H1 (cell line): ENCODE measurements at places on chromosomes 6 and 20.

GRCh38 chr20:62553136-62553837 lies 77.5 kb upstream of the GATA5 start:
- no peak for DNase-seq

GRCh38 chr6:11270030-11271027 lies 37.9 kb upstream of the NEDD9 start:
- DNase-seq: no peak

- DNase-seq: no peak
Measured at GRCh38 chr6:23244300-23244699, 674.9 kb downstream of the HDGFL1 start.

GRCh38 chr6:63764318-63764916 lies 128.8 kb downstream of the PHF3 start:
- no peak for DNase-seq

GRCh38 chr6:163308629-163309440 lies 105.7 kb upstream of the QKI start:
- DNase-seq: no peak

- DNase-seq: no peak
Measured at GRCh38 chr6:21511891-21512550, 81.5 kb upstream of the SOX4 start.

DNA sequence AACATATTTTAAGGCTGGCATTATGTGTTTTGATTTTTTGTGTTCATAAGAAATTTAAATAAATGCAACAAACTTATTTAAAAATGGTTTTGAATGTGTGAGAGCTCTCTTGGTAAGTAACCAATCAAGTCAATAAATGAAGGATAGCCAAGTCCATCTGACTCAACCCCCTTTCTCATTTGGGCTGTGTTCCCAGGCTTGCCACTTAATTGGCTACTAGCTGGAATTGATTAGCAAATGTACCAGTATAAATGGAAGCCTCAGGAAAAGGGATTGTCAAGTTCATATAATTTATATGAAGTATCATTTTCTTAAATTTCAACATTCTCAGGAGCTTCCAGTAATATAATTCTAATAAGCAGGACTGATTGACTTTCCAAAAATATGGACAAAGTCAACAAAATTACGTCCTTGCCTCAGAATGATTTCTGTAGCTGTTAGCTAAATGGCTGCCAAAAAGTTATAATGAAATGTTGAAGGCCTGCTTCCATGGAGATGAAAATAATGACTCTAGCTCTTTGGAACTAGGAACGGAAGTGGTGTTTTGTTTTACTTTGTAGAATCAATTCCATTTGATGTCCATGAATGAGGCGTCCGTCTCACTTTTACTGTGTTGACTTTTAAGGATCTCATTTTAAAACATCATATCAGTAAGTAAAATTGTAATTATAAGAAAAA lies 614.9 kb downstream of the CDH26 start:
- DNase-seq: no peak

DNA sequence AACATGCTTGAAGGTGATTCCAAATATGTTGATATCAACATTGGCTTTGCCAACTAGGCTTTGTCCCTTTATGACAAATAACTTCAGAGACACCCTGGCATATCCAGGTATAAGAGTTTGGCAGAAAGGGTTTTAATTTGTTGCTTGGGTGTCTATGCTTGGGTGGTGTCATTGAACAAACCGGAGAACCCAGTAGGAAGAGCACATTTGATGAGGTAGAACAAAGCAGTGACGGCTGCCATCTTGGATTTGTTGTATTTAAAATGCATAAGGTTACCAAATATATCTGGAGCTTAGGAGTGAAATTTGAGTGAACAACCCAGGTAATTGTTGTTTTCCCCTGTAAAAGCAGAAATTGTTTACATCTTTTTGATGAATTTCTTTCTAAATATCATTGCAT lies 503.7 kb upstream of the JARID2 start:
- no peak for DNase-seq

DNA sequence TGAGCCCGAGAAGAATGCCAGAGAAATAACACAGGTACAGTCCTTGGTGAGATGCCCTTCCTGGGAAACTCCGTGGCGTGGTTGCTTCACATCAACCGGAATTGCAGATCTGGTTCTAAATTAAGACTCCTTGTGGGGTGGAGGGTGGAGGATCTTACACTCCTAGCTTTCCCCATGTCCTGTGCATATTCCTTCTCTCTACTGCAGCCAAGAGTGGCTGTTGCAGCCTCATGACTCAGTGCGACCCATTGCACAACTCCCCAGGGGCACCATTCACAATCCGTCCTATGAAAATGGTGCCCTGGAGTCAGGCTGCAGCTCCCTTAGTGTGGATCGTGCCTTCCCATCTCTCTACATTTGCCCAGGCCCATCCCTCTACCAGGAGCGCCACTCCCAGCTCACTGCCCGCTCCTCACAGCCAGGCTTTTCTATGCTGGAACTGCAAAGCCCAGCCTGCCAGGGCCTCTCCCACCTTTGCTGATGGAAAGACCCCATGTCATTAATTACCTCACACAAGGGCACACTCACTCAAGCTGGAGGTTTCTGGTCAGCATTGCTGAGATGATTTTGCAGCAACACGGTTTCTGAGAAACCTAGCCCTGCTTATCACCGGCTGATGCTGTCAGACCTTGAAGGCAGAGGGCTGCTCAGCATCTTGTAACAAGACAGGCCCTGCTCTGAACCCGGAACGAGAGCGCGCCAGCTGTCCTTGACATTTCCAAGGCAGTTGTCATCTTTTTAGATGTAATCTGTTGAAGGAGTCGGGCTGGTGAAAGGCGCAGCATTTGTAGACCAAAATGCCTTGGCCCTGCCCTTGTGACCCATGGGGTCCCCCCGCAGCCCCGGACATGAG lies 39.7 kb downstream of the SIRPA start:
- no peak for DNase-seq

- DNase-seq: no peak
Measured at GRCh38 chr6:79544299-79544927, 7.2 kb upstream of the LCA5 start.

DNA sequence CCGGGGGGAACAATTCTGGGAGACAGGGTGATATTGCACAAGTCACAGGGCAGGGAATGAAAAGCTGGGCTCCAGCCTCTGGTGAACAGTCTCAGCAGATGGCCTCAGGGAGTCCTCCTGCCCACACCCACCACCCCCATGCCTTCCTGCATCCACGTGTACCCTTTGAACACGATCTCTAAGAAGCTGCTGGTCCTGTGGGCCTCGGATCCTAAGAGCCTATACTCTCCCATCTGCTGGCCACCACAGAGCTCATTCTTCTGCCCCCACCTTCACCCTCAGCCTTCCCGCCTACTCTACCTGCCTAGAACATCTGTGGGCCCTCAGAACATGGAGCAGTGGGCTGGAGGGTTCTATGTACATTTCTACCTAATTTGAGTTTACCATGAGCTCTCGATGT lies 60.3 kb downstream of the TRERF1 start:
- no peak for DNase-seq

- DNase-seq: no peak
Measured at GRCh38 chr20:4956200-4956810, 45.0 kb downstream of the SLC23A2 start.

DNA sequence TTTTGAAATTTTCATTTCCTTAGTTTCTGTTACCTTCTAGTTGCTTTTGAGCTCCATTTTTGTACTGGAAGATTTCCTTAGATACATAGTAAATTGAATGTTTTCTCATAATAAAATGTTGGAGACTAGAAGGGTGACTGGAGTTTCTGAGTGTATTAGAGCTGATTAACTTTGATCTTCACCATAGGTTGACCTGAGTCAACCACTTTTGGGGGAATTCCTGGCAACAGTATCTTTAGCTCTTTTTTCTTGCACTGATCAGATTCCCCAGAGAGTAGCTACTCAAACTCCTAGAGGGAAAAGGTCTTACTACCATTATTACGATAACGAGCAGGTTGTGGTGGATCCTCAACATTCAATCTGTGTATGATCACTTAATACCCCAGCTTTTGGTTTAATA lies 72.7 kb downstream of the KHDC1L start:
- no peak for DNase-seq

- no peak for DNase-seq
Measured at GRCh38 chr20:62625516-62625915, 16.8 kb upstream of the SLCO4A1 start.

- DNase-seq: no peak
Measured at GRCh38 chr20:20888266-20888656, 175.8 kb upstream of the RALGAPA2 start.

DNA sequence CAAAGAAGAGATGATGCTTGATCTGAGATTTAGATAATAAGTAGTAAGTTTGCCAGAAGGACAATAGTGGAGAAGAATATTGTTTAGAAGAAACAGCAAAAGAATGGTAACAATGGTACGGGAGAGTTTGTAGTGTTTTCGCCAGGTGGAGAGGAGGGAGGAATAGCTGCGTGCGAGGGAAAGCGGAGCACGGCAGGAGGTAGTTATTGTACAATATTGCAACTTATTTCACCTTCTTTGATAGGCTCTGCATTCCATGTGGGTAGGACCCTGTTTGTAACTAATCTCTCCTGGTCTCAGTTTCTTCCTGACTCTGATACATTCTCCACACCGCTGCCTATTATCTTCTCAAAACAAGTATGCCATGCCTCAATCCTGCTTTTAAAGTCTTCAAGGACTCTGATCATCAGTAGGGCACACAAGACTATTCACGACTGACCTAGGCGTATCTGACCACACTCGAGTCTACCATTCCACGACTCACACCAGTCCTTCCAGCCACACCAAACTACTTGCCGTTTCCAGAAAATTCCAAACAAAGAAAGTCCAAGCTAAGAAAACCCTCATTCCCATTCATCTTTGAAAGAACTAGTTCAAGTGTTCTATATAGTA lies 1.1 kb downstream of the PPIL4 start:
- DNase-seq: no peak

GRCh38 chr20:25460566-25461280 lies 53.2 kb downstream of the GINS1 start:
- no peak for DNase-seq

DNA sequence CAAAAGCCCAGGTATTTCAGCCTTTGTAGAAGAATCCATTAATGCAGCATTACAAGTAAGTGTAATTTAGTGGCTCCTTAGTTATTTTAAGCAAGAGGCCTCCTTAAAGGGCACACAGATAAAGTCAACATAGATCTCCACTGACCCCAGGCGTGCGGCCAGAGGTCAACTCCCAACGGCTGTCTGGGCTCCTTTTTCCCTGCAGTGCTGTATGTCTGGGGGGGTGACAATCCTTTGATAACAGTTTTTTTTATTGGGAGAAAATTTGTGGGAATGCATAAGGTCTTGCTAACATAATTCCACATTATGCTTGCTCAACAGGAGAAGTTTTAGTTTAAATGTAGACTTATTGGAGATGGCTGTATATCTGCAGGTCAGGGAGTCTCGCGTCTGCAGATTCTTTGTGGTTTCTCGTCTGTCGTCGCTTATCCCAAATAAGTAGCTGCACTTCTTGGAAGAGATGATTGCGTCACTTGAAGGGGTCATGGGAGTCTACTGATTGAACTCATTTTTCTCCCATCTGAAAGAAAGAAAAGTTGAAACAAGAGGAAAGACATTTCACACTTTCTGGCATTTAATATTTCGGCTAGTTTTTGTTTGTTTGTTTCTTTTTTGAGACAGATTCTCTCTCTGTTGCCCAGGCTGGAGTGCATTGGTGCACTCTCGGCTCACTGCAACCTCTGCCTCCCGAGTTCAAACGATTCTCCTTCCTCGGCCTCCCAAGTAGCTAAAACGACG lies 151.7 kb upstream of the AKAP12 start:
- no peak for DNase-seq

DNA sequence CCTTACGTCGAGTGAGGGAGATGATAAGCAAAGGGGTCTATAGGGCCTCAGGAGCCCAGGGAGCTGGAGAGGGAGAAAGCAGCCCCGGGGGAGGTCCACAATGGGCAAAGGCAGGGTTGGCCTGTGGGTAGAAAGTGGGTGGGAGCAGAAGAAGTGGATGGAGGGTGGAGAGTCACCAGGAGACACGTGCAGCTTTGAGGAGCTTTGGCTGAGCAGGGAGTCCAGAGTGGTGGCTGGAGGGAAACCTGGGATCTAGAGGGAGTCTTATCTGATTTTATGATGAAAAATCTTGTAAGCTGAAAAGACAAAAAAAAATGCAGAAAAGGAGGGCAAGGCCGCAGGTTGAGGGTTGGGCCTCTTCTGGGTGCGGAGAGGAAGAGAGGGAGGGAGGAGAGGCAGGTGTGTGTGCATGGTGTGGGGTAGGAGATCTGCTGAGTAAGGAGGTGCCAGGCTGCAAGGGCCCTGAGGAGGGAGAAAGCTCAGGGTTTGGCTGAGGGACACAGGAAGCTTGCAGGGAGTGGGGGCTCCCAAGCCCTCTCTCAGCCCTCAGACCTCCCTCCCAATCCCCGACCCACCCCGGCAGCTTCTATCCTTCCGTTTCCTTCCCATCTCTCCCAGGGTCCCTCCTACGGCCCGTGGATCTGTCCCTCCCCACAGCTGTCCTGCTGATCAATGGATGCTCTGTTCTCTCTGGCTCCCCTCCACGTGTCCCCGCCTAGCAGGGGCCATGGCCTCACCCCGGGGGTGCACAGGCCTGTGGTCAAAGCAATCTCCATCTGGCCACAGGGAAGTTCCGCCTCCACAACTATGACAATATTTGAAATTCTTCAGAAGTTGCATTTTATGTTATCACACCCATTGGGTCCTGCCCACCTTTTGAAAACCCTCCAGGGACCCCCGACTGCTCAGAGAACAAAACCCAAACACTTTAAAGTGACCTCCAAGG lies 17.1 kb upstream of the BPI start:
- DNase-seq: no peak

GRCh38 chr20:59334651-59335300 lies 34.4 kb downstream of the EDN3 start:
- no peak for DNase-seq
